SJCRH30 (cell line): ENCODE measurements at places on chromosomes 11 and 22.

GRCh38 chr11:2447253-2447950 is 2.6 kb downstream of the KCNQ1 start:
- DNase-seq, result no peak

DNA sequence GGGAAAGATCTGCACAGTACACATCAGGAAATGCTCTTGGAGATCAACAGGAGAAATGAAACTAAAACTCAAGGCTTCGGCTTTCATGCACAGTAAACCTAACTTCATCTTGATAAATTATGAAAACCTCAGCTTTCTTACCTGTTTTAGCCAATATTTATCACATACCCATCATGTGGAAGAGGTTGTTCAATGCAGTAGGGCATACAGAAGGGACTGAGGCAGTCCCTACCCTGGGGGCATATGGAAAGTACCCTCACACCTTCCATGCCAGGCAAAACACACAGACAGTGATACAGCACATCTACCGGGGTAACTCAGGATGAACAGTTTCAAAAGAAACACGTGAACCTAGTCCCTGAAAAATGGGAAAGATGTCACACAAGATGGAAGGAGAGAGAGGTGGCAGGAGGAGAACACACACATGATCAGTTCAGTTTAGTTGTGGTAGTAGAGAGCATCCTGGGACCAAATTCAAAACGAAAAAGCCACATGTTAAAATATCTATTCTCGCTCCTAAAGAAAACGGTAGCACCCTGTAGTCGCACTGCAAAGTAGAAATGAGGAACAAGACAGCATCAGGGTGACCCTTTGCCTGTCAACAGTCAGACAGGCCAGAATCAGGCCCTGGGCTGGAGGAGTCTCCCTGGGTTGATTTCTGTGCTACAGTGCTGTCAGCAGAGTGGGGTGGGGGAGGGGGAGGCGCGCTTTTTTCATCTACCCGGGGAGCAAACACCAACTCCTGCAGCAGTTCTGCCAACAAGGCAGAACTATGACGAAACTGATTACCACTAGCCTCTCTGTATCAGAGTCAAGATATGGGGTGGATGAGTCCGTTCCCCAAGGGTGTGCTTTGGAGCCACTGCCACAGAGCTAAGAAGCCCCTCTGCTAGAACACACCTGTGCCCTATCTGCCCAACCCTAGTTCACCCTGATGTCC is 1.3 kb downstream of the HIRA start:
- DNase-seq, result peak; percentile 16

DNA sequence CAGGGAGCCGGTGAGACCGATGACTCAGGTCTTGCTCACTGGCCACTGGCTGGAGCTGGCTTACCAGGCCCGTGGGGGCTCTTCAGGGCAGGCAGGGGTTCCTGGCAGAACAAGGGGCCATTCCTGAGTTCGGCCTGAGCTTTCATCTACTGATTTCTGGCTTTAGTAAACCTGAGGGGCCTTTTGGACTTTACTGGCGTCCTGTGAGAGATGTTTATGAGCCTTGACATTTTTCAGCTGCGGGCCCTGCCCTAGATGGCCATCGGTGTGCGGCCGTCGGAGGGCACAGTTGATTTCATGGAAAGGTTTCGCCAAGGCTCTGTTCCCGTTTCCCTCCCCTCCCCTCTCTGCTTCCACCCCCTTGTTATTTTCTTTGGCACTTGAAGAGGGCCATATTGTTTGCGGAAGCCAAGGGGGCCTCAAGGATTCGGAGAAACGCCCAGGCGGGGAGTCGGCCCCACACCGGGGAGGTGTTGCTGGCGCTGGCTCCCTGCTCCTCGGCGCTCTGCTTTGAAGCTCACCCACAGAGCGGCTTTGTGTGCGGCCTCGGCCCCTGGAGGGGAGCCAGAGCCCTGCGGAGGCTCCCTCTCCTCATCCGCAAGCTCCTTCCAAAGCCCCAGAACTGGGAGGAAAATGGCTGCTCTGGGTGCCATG is 17.7 kb downstream of the ELF5 start:
- peak; percentile 30 for DNase-seq

DNA sequence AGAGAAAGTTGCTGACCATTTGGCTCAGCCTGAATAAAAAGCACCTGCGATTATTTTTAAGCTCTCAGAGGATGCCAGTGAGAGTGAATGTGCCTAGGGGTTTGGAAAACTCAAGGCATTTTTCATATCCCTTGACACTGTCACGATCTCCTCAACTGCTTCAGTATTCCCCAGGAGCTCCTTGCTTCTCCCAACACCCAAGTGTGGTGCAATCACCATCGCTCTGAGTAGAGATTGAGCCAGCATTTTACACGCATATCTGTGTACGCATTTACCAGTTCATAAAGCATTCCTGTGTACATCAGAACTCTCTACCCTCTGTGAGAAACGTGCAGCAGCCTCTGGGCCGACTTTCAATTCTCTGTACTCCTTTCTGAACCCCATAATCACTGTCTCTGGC is 1.3 kb downstream of the SRRD start:
- no peak for DNase-seq

- DNase-seq, result no peak
Observed at GRCh38 chr11:6586434-6587359, 16.7 kb downstream of the RRP8 start.

DNA sequence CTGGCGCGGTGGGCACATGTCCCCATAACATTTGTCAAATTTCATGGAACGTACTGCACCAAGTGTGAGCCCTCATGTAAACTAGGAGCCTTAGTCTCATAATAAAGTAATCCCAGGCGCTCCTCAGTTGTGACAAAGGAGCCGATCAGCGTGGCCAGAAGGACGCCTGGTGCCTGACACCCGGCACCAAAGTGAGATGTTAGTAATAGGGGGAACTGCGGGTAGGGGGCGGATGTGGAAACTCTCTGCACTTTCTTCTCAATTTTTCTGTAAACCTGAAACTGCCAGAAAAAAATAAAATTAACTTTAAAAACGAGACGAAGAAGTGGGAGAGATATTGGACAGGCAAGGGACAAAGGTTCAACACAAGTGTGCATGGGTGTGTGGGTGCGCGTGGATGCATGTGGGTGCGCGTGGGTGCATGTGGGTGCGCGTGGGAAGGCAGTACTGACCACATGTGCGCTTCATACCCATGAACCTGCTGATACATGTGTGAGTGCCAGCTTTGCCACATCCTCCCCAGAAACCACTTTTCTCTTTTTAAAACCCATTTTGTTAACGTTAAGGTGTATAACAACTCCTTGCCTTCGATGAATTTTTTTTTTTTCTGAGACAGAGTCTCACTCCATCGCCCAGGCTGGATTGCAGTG is 55.4 kb upstream of the LINC01488 start:
- DNase-seq, result no peak

DNA sequence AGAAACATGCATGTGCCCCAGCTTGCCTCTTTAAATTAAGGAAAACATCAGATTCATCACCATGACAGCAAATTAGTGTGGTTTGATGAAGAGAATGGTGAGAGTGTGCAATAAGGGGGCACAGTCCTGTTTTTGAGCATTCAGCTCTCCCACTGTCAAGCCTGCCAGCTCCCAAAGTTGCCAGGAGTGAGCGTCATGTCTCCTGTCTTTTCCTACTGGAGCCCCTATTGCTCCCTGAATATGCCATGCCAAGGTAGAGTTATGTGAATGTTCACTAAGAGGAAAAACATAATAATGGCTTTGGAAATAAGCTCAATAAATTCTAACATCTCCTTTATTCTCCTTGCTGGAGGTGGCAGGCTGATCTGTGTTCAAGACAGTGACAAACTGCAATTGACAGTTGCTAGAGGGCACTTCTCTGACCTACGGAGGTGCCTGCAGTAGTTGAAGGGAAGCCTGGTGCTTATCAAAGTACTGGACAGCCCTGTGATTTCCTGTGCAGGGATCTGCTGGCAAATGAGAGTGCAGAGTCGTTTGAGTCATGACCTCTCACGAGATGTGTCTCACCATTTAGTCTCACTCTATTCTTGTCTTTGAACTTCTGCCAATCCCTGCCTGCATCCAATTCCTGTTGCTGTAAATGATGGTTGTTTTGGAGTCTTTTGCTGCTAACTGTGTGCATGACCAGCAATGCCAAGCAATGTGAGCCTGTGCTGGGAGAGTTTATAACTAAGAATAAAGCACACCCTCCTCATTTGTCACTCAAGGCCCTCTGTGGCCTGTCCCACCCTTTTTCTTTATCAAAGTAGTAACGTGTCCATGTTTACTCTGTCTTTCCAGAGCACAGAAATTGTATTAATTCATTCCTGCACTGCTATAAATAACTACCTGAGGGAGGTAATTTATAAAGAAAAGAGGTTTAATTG is 34.8 kb downstream of the MRGPRX2 start:
- no peak for DNase-seq

- DNase-seq, result no peak
Observed at GRCh38 chr11:134250675-134251074, 2.5 kb downstream of the THYN1 start.

DNA sequence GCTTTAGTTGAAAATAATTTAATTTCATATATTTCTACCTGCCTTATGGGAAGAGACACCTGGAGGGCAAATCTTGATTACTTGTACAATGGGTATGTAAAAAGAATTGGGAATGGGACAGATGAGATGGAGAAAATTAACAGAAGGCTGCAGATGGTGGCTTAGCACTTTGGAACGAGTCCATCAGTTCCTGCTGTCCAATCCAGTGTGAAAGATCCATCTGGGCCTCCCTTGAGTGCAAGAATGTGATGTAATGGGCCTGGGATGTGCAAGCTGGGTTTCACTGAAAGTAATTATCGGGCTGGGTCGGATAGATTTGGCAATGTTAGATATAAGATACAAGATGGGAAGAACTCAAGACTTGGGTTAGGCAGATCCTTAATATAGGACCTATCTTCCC is 42.0 kb downstream of the CECR2 start:
- no peak for DNase-seq

GRCh38 chr11:394034-394857 is at the start of gene PKP3:
TSS of gene PKP3 (plus strand) at chr11:394209. CDS start at chr11:394293, 84 bp downstream.
- no peak for DNase-seq

DNA sequence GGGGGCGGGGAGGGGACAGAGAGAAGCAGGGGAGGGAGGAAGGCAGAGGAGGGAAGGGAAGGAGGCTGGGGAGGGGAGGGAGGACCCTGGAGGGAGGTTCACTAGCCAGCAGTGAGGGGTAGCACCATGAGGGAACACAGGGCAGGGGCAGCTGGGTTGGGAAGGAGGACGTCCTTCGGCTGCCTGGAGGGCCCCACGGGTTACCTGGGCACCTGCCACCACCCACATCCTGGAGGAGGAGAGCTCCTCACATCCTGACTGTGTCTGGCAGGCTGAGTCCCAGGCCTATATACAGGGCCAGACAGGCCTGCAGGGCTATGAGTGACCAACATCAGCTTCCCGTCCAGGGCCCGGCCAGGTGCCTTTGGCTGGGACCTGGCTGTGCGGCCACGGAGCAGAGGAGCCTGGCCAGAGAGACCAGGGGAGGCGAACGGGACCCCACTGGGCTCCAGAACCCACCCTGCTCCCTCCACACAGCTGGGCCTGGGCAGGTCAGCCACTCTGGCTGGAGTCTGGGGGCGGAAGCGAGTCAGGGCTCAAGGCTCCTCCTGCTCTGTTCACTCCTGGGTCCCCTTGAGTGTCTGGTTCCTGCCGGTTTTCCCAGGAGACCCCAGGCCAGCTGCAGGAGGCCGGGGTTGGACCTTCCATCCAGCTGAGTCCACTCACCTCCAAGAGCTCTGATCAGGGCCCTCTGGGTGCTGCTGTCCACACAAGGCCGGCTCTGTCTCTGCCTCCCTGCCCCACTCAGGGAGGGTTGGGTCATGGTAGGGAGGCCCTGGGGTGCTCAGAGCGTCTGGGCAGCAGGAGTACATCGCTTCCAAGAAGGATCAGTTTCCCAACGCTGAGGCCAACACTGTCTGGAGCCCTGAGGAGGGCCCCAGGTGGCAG is 677.7 kb downstream of the BRD1 start:
- no peak for DNase-seq

DNA sequence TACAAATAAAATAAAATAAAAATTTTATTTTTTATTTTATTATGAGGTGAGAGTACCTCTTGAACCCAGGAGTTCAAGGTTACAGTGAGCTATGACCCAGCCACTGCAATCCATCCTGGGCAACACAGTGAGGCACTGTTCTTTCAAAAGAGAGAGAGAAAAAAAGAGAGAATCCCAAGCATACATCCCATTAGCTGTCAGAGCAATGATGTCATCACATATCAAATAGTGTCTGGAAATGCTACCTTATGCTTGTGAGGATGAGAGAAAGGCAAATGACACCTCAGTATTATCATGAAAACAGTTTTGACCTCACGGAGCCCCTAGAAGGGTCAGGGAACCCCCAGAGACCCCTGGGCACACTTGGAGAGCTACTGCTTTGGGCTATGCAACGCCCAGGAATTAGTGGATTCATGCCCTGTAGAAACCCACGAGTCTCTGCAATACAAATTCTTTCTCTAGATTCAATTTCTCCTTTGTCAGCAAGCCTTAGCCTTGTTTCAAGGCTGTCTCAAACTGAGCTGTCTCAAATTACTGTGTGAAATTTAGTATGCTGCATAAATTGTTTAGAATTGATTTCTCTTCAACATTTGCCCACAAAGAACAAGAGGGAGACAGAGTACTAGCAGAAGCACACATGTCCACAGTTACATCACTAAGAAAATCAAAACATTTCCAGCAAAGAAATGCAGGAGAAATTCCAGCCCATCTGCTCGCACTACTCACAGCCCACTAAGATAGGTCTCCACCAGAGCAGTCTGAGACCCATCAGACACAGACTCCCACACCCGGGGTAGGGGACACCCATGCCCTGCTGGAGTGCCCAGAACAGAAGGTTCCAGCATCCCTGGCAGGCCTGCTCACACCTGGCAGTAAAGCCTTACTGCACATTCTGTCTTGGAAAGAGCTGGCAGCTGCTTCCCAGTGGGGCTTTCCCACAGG is 18.1 kb downstream of the DGCR2 start:
- DNase-seq, result peak; percentile 25

DNA sequence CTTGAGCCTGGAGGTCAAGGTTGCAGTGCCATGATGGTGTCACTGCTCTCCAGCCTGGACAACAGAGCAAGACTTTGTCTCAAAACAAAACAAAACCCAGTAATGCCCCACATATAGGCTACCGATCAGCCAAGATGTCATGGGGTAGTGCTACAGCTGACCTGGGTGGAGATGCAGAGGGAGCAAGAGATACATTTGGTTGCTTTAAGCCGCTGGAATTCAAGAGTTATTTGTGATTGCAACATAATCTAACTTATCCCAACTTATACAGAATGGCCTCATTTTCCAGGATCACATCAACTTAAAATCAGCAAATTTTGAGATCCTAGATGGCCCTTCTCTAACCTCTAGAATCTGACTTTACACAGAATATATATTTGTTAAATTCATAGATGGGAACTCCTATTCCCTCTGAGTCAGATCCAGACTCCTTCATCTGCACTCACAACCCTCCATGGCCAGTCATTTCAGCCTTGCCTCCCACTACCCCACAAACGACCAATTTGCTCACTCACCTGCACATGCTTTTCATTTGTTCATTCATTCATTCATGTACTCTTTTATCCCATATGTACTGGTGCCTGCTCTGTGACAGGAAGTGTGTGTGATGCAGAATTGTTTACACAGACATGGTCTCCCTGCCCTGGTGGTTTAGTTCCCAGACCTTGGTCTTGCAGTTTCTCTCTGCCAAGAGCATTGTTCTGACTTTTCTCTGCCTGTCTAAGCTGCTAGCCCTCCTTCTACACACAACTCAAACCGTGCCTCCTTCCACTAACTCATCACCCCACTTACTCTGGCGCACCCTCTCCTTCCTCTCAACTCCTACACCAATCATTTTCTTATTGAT is 24.1 kb upstream of the APLNR start:
- no peak for DNase-seq

GRCh38 chr11:64591257-64592233 is 525 bp downstream of the SLC22A12 start:
- no peak for DNase-seq

- DNase-seq, result no peak
Observed at GRCh38 chr22:41654322-41654721, 33.2 kb downstream of the XRCC6 start.
